NCI-H2081 treated with DMSO at 0.1 percent for 48 hours (cell line): ENCODE measurements at places on chromosomes 5 and 9.

DNA sequence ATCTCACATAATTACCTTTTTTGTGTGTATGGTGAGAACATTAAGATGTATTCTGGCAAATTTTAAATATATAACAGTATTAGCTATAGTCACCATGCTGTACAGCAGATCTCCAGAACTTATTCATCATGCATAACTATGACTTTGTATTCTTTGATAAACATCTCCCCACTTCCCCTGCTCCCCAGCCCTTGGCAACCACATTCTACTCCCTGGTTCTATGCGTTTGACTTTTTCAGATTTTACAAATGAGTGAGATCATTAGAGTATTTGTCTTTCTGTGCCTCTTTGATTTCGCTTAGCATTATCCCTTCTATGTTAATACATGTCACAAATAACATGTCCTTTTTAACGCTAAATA is 49.4 kb downstream of the SMC2 start:
- DNase-seq, result no peak

- DNase-seq, result no peak
Measured at GRCh38 chr5:106269252-106269843, 1401.4 kb downstream of the EFNA5 start.

DNA sequence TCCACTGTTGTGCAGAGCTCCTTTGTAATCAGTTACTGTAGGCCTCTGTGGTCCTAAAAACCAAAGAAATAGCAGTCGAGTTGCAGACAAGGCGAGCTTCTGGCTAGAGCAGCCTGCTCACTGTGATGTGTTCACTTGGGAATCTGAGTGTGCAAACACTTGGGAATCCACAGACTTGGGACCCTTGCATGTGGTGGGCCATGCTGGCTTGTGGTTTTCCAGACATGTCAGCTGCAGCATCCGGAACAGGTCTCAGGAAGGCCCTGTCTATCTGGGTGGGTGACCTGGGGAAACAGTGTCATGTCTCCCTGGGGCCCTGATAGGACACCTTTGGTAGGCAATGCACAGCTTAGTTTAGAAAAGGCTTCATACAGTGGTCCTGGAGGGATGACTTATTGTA is 66.4 kb downstream of the WWC1 start:
- DNase-seq, result no peak

GRCh38 chr5:92795633-92796032 is 785.4 kb downstream of the NR2F1-AS1 start:
- no peak for DNase-seq

- DNase-seq, result no peak
Measured at GRCh38 chr5:7897014-7897600, 28.2 kb downstream of the MTRR start.

DNA sequence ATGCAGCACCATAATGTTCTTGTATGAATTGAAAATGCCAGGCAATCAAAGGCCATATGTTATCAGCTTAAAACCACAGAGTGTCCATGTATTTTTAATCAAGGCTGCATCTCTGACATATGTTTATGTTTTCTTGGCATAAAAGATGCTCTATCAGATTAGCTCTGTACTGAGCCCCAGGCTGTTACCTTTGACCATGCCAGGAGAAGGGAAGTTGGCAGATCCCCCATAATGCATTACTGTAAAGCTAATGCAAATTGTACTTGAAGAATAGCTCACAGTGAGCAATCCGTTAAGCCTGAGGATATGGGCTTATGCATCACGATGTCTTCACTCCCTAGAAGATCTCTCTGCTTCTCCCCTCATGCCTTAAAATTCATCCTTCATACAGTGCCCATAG is 414.4 kb downstream of the BRINP1 start:
- DNase-seq, result no peak

DNA sequence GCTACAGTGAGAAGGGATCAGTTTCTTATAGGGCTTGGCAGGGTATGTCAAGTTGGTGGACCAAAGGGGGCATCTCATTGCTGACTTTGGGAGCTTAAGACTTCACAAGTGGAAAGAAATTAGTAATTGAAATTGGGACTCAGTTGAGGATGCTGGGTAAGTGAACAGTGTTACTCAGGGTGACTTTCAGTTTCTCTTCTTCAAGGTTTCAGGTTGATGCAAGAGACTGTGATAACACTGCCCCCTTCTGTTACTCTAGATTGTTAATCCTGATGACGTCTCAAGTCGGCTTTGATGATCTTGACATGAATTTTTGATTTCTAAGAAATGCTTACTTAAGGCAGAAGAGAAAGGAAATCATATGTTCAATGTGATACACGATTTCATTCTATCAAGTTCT is 21.3 kb downstream of the KCTD16 start:
- DNase-seq, result no peak

GRCh38 chr5:161261668-161262323 is 284.7 kb downstream of the GABRB2 start:
- no peak for DNase-seq

DNA sequence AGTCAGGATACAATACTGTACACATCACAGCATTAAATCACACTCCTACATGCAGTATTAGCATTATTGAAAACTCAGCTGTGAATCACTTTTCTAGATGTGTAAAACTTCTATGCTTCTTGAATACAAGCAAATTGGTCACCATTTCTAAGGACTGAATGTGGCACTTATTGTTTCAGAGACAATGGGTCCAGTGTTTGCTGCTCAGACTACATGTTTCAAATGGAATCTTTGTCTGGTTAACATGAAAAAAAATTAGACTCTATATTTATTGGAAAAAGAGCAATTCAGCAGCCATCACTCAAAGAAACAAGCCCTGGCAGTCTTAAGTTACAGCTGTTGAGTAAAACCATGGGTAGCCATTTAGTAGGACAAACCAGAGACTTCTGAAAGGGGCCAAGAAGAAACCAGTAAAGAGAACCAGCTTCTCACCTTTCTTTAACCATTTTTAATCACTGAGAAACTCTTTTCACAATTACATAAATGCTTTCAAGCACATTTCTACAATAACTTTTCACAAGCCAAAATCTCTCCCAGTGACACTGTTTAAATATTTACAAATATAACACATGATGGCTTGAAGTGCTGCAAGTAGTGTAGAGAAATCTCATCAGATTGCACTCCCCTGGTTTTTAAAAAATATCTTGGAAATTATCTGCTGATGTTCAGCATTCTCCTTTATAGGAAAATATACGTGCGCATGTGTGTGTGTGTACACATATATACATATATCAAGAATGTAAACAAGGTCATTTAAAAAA is 35.2 kb downstream of the OR2K2 start:
- DNase-seq, result no peak

GRCh38 chr5:138021771-138022170 is 11.1 kb downstream of the FAM13B start:
- DNase-seq, result no peak

DNA sequence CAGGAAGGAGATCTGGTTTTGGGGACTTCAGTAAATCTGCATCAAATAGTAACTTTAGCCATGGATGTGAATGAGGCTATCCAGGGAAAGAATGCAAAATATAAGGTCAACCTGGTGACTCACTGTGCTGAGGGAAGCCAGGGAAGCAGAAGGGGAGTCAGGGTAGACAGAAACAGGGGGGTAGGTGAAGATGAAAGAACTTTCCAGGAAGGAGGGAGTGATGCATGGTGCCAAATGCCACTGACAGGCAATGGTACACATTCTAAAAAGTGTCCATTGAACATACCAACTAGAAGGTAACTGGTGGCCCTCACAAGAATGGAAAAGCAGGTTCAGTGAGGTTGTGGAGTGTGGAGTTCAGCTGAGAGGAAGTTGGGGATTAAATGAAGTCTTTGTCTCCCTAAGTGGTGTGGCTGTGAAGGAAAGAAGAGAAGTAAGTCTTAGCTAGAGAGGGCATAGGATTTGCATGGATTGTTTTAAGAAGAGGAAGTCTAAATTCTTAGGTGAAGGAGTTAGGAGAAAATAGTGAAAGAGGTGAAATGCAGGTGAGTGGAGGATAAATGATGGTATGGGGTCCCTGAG is 35.5 kb downstream of the PALM2AKAP2 start:
- no peak for DNase-seq

GRCh38 chr5:146699664-146700418 is 178.7 kb downstream of the PPP2R2B start:
- DNase-seq, result no peak

DNA sequence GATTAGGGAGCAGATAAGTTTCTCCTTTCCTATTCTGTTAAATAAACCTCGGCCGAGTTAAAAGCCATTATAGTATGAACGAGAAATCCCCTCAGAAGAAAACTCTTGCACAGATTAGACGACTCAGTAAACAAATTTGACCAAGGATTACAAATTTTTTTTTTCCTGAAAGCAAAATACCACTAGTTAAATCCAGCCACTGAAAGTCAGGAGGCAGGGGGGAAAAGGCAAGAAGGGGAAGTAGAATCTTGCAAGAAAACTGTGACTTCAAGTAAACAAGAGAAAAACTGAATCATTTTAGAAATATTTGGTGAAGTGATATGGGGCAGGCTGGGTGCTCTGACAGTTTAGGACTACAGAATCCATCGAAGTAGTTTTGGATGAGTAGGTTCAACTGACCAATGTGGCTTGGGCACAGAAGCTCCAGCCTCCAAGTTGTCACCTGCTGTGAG is 251.0 kb downstream of the DENND1A start:
- no peak for DNase-seq

GRCh38 chr5:76601470-76601869 is 21.7 kb downstream of the F2RL2 start:
- DNase-seq, result no peak

DNA sequence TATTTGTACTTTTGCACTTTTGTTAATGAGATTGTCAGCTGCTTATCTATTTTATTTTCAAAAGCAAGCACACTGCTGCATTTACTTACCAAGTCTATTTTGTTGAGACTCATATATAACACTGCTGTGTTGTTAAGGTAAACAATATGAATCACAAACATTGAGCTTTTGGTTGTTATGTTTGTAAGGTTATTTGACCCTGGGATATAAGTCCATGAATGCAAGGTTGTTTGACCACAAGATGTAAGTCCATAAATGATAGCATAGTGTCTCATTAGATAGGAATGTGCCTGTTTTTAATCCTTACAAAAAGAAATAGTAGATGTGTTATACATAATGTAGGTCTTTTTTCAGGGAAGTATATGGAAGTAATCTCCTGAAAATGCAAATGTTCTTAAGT is 845.9 kb downstream of the CDH9 start:
- no peak for DNase-seq

- no peak for DNase-seq
Measured at GRCh38 chr5:178817506-178817905, 42.2 kb upstream of the ZNF354B start.

DNA sequence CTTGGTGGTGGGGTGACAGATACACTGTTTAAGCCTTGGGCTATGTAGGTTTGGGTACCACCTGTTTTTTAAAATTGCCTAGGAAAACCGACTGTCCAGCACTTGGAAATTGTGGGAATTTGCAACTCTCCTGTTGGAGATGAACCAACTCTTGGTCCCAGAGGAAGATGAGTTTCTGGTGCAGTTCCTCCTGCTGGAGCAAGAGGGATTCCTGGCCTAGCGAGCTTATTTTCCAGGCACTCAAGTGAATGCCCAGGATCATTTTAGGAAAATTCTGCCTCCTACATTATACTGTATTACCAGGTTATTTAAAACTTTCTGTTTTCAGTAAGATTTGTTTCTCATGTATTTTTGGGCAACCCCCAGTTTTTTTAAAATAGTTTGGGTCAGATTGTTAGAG is 33.7 kb downstream of the AP3S1 start:
- no peak for DNase-seq

DNA sequence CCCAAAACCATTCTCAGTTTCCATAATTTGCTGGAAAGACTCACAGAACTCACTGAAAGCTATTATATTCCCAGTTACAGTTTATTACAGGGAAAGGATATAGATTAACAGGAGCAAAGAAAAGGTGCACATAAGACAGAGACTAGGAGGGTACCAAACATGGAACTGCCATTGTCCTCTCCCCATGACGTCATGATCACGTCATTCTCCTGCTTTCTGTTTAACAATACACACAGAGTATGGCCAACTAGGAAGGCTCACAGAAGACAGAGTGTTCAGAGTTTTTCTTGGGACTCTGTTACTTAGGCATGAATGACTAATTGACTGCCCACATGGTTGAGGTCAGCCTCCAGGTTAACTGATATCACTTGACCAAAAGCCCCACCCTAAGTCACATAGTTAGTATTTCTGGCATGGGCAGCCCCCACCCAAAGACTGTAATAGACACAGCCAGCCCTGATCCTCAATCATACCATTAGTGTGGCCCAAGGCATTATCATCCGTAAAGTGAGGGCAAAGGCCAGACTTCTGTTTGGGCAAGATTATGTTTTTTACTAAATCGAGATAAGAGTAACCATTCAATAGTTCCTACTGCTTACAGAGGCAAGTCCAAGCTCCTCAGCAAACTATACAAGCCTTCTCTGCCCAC is 353.5 kb upstream of the POU5F2 start:
- DNase-seq, result no peak

DNA sequence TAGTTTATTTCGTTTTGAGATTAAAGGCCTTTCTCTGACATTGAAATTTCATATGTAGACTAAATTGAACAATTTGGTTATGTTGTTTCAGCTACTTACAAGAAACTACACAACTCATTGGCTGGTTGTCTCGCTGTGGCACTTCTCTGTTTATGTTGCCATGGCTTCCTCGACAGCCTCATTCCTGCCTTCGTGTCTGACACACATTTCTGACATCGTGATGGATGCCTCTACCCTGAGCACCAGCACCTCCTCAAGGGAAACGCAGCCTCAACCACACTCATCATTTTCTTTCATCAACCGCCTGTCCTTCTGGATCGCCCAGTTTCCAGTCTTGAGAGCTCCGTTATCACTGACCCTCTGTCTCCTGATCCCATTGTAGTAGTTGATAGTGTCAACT is 562.8 kb downstream of the PDE4D start:
- no peak for DNase-seq

GRCh38 chr9:83284746-83285145 is 221.8 kb upstream of the RASEF start:
- DNase-seq, result no peak

DNA sequence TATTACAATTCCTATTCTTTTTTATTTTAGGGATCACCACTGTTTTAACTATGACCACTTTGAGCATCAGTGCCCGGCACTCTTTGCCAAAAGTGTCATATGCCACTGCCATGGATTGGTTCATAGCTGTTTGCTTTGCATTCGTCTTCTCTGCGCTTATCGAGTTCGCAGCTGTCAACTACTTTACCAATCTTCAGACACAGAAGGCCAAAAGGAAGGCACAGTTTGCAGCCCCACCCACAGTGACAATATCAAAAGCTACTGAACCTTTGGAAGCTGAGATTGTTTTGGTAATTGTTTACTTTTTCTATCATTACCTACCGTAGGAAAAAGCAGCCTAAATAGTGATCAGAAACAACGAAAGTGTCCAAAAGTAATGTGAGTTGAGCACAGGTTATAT is 6.4 kb downstream of the GABRA6 start:
- DNase-seq, result no peak

GRCh38 chr5:34490506-34491250 is 165.4 kb upstream of the RAI14 start:
- DNase-seq, result no peak

- DNase-seq, result no peak
Measured at GRCh38 chr9:130713286-130713960, 19.8 kb downstream of the EXOSC2 start.

GRCh38 chr9:133619791-133620190 is 10.6 kb upstream of the FAM163B start:
- no peak for DNase-seq

- no peak for DNase-seq
Measured at GRCh38 chr9:72858089-72858912, 94.6 kb downstream of the ALDH1A1 start.

- DNase-seq, result no peak
Measured at GRCh38 chr5:128572051-128572929, 34.2 kb upstream of the FBN2 start.
